ENCODE measurements at places on chromosomes 2 and 18.
A peak's percentile ranks its signal among the peaks of the same experiment; 100 is the strongest.

- DNase-seq = peak; percentile 7
These were observed 139.9 kb upstream of the ZEB2 start for GRCh38 chr2:144659731-144660275.

DNA sequence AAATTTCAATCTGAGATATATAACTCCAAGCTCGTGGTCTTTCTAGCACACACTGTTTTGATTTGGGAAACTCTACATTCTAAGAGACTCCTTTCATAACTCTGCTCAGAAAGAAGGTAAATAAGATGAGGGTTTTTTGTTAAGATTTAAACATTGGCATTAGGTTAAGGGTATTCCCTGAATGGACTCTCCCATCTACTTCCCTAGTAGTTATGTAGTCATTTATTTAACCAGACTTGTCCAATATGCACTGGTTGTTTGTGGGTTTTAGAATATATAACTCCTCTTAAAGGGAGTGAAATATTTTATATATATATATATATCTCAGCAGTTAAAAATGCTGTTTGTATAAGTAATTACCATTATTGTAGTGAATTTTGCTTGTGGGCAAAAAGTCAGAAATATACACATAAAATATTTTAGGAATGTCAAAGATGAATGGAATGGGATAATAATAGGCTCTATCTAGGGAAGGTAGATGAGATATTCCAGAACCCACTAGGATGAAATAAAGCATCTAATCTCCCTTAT is 61.5 kb upstream of the WDR75 start:
- DNase-seq = no peak

- DNase-seq = no peak
These were observed 8.0 kb downstream of the GLI2 start for GRCh38 chr2:120743657-120744056.

DNA sequence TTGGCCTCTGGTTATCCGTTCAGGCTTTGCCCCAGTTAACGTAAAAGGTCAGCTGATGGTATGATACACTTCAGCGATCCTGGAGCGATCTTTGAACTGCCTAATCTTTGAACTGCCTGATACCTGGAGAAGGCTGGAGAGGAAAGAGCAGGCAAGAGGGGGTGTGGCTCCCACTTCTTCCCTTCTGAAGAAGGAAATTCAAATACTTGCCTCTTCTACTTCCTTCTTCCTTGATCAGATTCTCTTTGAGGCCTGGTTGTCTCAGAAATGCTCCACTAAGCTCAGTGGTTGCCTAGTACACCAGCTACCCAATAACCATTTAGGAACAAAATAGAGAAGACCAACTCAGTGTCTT is 619 bp downstream of the GALM start:
- DNase-seq = no peak

DNA sequence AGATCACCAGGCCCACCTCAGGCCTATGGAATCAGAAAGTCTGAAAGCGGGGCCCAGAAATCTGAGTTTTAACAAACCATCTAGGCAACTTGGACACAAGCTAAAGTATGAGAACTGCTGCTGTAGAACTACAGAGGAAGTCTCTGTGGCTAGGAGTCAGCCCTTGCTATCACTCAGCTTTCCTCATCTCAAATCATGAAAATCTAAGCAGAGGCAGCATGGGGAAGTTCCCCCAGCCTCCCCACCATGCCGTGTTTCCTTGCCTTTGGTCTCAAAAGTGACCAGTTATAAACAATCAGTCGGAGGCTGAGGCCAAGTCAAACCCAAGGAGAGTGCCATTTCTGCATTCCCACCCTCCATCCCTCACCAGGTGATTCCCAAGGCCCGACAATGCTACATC is 404.7 kb downstream of the BCL11A start:
- no peak for DNase-seq

DNA sequence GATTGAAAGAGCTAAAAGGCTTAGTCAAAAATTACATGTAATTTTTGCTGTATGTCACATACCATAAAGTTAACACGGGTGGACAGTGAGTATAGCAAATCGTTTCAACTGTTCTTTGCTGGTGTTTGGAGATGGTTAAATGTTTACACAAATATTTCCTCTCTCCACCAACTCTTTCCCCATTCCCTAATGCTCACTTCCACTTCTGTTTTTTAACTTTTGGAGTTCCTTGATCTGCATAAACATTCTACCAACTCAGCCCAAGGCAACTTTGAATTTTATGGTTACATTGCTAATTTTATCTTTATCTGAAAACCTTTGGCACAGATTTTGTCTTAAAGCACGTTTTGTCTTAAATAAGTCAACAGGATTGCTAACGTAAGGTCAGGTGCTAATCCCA is 1.9 kb upstream of the SPOPL start:
- no peak for DNase-seq

GRCh38 chr2:100217323-100217722 is 74.9 kb upstream of the AFF3 start:
- no peak for DNase-seq

- no peak for DNase-seq
These were observed 78.9 kb downstream of the LRRFIP1 start for GRCh38 chr2:237706257-237706656.

DNA sequence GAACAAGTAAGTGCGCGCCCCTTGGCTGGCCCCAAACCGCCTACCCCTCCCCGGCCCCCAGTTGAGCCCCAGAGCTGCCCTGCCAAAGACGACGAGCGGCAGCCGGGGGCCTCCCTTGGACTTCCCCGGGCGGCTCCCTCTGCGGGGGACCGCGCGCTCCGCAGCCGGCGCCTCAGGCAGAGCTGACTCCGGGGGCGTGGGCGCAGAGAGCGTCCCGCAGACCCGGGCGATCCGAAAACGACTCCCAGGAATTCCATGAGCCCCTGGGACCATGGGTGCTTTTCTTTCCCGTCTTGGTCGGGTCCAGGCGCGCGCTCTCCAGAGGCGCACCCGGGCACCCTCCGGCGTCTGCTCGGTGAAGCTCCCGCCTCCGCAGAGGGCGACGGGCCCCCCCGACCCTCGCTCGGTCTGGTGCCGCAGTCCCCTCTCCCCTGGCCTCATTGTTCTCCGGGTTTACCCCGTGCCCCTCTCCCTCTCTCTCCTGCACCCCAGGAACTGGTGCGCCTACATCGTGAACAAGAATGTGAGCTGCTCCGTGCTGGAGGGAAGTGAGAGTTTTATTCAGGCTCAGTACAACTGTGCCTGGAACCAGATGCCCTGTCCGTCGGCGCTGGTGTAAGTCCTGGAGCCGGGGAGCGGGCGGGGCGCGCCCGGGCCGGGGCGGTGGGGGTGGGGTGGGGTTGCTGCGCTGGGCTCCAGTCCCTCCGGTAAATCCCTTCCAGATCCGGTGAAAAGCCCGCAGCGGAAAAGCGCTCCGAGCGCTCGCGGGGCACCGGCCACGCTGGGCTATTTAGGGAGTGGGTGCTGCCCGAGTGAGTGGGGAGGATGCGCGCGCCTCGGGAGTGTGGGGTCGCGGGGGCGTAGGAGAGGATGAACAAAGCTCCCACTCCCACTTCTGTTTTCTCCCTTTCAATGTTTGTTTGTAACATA is 776 bp downstream of the EMILIN2 start:
- no peak for DNase-seq

GRCh38 chr18:64245126-64245861 is 96.4 kb upstream of the LINC00305 start:
- no peak for DNase-seq

GRCh38 chr18:3819961-3820360 is 370.0 kb downstream of the TGIF1 start:
- DNase-seq = no peak

DNA sequence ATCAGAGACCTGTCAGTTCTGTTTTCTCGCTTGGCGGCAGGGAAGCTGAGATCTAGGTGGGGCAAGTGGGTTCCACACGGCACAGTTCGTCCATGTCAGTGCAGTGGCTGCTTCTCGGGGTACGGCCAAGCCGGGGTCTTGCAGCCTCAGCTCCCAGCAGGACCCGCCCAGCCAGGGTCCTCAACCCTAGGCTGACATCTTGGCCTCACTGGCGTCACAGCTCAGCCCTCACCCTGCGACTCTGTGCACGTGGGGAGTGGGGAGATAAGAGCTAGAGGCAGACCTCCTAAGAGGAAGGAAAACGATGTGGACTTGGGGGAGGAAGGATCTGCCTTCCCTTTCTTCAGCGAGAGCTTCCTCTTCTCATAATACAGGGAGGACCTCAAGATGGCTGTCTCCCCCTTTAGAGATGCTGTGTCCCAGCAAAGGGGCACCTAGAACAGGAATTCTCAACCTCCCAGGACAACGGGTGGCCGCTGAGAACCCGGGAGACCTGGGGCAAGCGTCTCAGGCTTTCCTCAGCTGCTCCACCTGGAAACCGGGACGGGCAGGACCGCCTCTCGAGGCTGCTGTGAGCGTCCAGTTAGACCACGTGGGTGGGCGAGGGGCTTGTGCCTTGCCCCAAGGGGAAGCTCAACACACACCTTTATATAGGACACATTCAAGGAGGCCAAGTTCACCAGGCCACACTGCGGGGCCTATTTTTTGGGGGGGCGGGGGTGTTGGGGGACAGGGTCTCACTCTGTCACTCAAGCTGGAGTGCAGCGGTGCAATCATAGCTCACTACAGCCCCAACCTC is 23.5 kb upstream of the KLF11 start:
- no peak for DNase-seq

DNA sequence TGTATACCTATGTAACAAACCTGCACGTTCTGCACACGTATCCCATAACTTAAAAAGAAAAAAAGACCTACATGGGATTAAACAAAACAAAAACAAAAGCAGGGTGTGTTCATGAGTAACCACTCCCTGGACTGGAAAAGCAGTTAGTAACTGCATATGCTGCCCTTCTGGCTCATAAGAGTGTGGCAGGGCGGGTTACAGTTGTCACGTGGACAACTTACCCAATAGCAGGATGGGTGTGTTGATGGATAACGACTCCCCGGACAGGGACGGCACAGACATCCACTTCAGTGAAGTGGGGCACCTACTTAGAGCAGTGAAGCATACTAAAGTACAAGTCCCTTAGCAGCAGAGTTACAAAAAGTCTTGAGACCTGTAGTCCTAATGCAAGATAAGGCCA is 136.7 kb downstream of the CCBE1 start:
- no peak for DNase-seq

DNA sequence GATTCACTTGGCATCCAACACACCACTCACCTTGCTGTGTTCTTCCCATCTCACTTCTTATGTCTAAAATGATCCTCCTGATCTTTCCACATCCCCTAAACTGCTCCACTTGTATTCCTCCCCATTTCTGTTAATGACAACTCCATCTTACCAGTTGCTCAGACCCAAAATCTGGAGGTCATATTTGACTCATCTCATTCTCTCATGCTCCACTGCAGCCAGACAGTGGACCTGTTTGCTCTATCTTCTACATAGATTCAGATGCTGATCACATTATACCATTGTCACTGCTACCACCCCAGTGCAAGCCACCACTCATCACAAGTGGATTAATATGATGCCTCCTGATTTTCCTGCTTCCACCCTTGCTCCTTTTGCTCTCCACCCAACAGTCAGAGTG is 7.9 kb upstream of the NABP1 start:
- DNase-seq = no peak

DNA sequence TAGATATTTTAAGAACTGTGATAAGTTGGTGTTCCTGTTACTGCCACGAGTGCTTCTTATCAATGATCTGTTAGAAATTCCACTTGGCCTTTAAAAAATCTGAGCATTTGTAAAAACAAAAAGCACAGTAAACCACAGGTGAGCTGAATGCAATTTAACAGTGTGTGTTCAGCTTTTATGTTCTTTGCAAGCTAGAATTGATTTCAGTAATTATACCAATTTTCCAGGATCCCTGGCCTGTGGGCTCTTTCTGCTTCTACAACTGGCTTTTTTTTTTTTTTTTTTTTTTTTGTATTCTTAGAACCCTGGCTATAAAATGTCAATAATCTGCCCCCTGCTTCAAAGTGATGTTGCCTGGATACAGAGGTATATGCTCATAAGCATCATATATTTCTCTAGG is 548.5 kb upstream of the SLC8A1 start:
- no peak for DNase-seq

DNA sequence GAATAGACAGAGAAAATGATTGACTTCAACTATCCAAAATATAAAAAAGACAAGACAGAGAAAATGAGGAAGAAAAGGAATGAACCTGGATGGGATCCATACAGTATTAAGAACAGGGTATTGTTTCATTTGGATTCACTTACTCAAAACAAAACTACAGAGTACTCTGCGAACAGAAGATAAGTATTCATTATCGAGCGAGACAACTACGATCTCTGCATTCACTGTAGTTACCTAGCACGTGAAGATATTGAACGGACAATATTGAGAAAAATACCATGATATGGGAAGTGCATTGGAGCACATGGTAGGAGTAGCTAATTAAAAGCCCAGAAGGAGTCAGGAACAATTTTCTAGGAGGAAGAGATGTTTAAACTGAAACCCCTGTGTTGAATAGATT is 1.0 kb upstream of the ORC2 start:
- no peak for DNase-seq

DNA sequence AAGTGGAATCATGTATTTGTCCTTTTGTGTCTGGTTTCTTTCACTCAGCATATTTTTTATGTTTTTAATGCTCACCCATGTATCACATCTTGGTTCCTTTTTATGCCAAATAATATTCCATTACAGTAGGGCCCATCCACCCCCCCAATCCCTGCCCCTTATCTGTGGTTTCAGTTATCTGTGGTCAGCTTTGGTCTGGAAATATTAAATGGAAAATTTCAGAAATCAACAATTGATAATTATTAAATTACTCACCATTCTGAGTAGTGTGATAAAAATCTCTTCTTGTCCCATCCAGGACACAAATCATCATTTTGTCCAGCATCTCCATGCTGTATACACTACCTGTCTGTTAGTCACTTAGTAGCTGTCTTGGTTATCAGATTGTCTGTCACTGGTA is 66.7 kb downstream of the BIRC6 start:
- no peak for DNase-seq

GRCh38 chr2:178484245-178485041 is 4.2 kb downstream of the PLEKHA3 start:
- no peak for DNase-seq

- no peak for DNase-seq
These were observed 7.1 kb downstream of the UBR3 start for GRCh38 chr2:169834401-169834800.

GRCh38 chr18:79819064-79819967 is 21.6 kb downstream of the KCNG2 start:
- no peak for DNase-seq

GRCh38 chr2:158144914-158145625 is 43.4 kb downstream of the UPP2 start:
- no peak for DNase-seq
